ENCODE measurements at places on chromosomes 16 and 17. TPM values are rescaled to one million over a fixed set of nuclear protein-coding genes. Genes with fewer than 3 reads are reported as not detected.

Gene HS3ST3A1
- 0.74 TPM for total RNA-seq

Gene RTN4RL1
- total RNA-seq, result 18.2 TPM

Gene ABCA10
- 2.7 TPM for total RNA-seq

Gene PNMT
- total RNA-seq, result 2.0 TPM

Gene KRT20
- 0.25 TPM for total RNA-seq

Gene CDR2
- 9.8 TPM for total RNA-seq

All from temporal lobe (tissue), 4 donors.